ENCODE measurements at places on chromosomes 7 and 10.

DNA sequence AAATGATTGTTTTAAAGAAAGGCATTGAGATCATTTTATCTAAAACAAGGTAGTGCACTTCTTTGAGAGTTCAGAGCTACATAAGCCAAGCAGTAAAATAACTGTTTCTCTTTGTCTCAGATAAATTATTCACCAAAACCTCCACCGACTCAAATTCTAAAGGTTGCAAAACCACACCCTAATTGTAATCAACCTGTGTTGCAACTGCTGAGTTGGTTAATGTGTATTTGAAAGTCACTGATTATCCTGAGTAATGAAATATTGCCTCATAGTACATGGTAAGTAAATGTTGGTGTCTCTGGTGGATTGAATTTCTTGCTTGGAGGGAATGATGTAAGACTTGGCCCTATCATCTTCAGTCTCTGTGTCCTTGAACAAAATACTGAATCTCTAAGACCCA, 35.9 kb upstream of the CYP2C9 start:
- no peak for DNase-seq

DNA sequence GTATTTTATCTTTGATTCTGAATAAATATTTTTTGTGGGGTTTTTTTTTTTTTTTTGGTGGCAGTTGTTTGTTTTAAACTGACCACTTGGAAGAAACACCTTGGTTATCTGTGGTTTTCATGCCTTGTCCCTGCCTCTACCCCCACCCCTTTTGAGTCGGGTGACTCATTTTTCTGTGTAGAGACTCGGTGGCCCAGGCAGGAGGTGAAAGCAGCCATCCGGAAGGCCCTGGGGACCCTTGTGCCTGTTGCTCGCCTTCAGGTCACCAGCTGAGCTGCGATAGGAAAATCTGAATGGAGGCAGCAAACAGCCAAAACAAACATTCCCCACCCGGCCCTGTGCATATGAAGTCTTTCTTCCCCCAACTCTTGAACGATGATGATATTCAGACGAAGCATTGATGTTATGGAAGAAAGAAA, 22.8 kb downstream of the CYP17A1 start:
- no peak for DNase-seq

GRCh38 chr10:73597346-73597745, 6.2 kb upstream of the USP54 start:
- peak; percentile 7 for DNase-seq

- no peak for DNase-seq
These were observed 277.8 kb upstream of the NEBL start for GRCh38 chr10:21174715-21175495.

DNA sequence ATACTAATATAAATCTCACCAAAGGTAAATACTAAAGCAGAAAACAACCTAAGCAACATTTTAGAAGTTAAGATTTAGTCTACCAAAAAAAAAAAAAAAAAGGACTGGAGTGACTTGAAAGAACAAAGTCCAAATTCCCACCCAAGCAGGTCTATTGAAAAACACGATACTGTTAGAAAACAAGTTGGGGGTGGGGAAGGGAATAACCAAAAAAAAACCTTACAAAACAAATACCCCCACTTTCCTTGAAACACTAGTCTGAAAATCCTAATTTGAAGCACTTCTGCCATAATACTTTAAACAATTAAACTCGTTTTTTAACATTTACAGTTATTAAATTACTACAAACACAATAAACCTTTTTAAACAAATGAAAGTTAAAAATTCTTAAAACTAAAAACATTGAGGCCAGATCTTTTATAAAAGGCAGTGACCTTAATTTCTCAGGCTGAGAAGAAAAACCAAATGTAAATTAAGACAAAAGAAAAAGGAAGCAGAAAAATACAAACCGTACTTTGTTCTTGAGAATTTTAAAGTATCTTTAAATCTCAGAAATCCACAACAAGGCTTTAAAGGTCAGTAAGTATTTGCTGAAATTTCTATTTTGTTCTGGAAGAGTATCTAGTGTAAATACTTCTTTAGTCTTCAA, 135.1 kb downstream of the NRBF2 start:
- DNase-seq: no peak

- DNase-seq: peak; percentile 80
These were observed 37.0 kb upstream of the NRF1 start for GRCh38 chr7:129574487-129574886.

- DNase-seq: no peak
These were observed 308.7 kb downstream of the PTEN start for GRCh38 chr10:88172159-88172558.

- DNase-seq: no peak
These were observed 87.8 kb downstream of the NRCAM start for GRCh38 chr7:108368466-108368865.

All from fibroblast of upper back skin (primary cell).